ENCODE measurements at places on chromosomes 1 and 21.

DNA sequence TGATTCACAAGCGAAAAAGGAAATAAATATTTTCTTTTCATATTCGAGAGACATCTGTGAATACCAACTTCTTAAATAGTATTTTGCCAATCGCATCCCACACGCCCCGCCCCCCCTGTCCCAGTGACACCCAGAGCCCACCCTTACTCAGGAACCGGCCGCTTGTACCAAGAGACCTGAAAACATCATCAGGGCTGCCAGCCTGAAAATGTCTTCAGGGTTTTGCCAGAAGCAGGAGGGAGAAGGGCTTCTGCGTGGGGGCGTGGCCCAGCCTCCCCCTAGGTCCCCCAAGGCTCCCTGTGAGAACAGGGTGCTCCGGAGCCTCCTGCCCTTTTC is 126.4 kb downstream of the PRDM16 start:
- no peaks in the 10 kb centered on the region for H3K27me3 ChIP-seq
- H3K36me3 ChIP-seq: no peaks in the 10 kb centered on the region
- no peak overlapping the region for H3K27ac ChIP-seq
- no peak overlapping the region for H3K4me3 ChIP-seq
- DNase-seq: no peak
- H3K4me1 ChIP-seq: no peaks in the 10 kb centered on the region

DNA sequence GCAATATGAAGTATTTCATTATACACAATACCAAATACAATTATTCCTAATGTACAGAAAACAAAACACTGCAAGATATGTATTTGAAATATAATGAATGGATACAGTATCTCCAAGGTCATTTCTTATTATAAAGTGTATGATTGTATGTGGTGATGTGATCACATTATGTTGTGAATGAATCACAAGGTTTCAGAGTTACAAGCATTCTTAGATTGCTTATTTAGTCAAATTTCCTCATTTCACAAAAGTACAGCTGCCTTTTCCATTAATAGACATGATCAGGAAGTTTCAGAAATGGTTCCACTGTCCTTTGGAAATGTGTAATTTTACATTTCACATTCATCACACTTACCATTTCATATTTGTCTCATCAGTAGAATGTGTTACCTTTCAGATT is 28.3 kb upstream of the NEK7 start:
- H3K4me1 ChIP-seq: peaks cover 6% of the 10 kb centered on the region
- no peaks in the 10 kb centered on the region for H3K27me3 ChIP-seq
- H3K27ac ChIP-seq: no peak overlapping the region
- H3K36me3 ChIP-seq: no peaks in the 10 kb centered on the region
- no peak for DNase-seq

GRCh38 chr1:193471981-193472380 is 285.6 kb upstream of the B3GALT2 start:
- peaks cover 11% of the 10 kb centered on the region for H3K4me1 ChIP-seq
- no peaks in the 10 kb centered on the region for H3K36me3 ChIP-seq
- no peak for DNase-seq
- no peaks in the 10 kb centered on the region for H3K27me3 ChIP-seq
- H3K4me3 ChIP-seq: no peak overlapping the region

DNA sequence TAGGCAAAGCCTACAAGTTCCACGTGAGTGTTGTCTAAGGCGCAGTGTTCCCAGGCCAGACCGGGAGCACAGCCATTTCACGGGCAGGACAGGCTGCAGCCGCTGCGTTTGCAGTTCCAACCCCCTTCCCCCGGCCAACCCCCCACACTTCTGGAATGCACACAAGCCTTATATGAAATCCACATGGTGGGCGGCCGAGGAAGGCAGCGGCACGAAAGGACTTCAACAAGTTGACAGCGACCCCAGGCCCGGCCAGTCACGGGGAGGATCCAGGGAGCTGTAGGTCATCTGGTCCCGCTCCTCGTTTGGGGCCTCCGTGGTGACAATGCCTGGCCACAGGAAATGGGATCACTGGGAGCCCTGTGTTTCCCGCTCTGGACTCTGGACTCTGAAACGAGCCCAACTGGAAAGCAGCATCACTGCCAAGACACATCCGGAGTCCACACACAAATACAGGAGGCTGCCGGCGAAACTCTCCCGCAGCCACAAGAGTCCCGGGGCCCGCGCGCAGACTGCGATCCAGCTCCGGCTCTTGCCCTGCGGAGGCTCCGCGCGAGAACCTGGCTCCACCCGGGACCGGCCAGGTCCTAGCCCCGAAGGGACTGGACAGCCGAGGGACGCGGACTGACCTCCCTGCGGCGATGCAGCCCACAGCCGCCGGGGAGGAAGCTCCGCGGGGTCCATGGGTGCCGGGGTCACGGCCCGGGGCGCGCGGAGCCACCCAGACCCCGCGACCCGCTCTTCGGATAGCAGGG is 794 bp downstream of the NID1 start:
- H3K27me3 ChIP-seq: no peaks in the 10 kb centered on the region
- DNase-seq: peak; percentile 64
- H3K4me3 ChIP-seq: peak overlapping the region; percentile 84

- H3K27me3 ChIP-seq: no peaks in the 10 kb centered on the region
- H3K27ac ChIP-seq: no peak overlapping the region
- H3K36me3 ChIP-seq: peaks cover 48% of the 10 kb centered on the region
- no peak for DNase-seq
These were observed 19.0 kb downstream of the DNALI1 start for GRCh38 chr1:37575692-37576091.

GRCh38 chr1:116987256-116987555 is 14.4 kb upstream of the CD101 start:
- H3K4me3 ChIP-seq: no peak overlapping the region
- peaks cover 7% of the 10 kb centered on the region for H3K4me1 ChIP-seq
- H3K27me3 ChIP-seq: no peaks in the 10 kb centered on the region
- no peaks in the 10 kb centered on the region for H3K36me3 ChIP-seq
- DNase-seq: no peak
- no peak overlapping the region for H3K27ac ChIP-seq

DNA sequence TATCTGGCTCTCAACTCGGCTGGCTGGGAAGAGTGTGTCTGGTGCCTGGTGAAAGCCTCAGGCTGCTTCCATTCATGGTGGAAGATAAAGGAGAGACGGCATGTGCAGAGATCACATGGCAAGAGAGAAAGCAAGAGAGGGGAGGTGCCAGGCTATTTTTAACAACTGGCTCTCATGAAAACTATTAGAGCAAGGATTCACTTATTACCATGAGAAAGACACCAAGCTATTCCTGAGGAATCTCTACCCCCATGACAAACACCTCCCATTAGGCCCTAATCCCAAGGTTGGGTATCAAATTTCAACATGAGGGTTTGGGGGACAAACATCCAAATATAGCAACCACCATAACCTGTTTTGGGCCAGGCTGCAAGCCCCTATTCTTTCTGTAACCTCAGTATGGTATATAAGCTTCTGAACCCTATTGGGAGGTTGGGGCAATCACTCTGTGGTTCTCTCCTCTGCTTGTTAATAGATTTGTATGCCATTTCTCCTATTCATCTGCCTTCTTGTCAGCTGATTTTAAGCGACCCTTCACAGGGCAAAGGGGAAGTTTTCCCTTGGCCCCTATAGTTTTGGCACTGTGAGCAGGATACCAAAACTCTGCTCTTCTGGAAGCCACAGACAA is 179.0 kb upstream of the TNR start:
- no peak for DNase-seq
- no peaks in the 10 kb centered on the region for H3K36me3 ChIP-seq
- H3K27me3 ChIP-seq: no peaks in the 10 kb centered on the region

DNA sequence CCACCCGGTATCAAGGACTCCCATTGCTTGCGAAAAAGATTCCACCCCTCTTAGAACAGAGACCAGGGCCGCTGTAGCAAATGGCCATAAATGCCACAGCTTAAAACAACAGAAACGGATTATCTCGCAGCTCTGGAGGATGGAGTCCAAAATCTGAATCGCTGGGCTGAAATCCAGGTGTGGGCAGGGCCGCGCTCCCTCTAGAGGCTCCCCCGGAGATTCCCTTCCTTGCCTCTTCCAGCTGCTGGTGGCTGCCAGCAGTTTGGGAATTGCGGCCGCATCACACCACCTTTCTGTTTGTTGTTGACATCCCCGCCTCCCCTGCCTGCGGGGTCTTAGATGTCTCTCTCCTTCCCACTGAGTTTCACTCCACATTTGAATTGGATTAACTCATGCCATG is 15.6 kb downstream of the PDE9A start:
- peaks cover 22% of the 10 kb centered on the region for H3K4me1 ChIP-seq
- H3K36me3 ChIP-seq: no peaks in the 10 kb centered on the region
- no peak overlapping the region for H3K4me3 ChIP-seq
- H3K27me3 ChIP-seq: no peaks in the 10 kb centered on the region
- DNase-seq: no peak

- no peaks in the 10 kb centered on the region for H3K4me1 ChIP-seq
- no peaks in the 10 kb centered on the region for H3K36me3 ChIP-seq
- H3K27me3 ChIP-seq: no peaks in the 10 kb centered on the region
- H3K4me3 ChIP-seq: no peak overlapping the region
These were observed 69.4 kb downstream of the HIVEP3 start for GRCh38 chr1:41849211-41849759.

DNA sequence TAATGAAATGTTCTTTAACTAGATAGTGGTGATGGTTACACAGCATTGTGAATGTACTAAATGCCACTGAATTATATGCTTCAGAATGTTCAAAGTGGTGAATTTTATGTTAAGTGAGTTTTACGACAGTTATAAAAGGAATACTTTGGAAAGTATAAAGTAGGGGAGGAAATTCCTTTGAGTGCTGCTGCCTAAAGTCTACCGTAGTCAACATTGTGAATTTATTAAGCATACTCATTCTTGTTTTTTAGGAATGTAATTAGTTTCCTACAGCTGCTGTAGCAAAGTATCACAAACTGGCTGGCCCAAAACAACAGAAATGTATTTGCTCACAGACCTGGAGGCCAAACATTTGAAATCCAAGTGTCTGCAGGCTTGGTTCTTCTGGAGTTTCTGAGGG is 73.0 kb downstream of the SWT1 start:
- H3K4me3 ChIP-seq: no peak overlapping the region
- no peak overlapping the region for H3K27ac ChIP-seq
- no peaks in the 10 kb centered on the region for H3K27me3 ChIP-seq

GRCh38 chr1:227925582-227926198 is 22.0 kb downstream of the WNT9A start:
- H3K27ac ChIP-seq: no peak overlapping the region
- H3K27me3 ChIP-seq: no peaks in the 10 kb centered on the region
- no peak overlapping the region for H3K4me3 ChIP-seq
- H3K36me3 ChIP-seq: no peaks in the 10 kb centered on the region

DNA sequence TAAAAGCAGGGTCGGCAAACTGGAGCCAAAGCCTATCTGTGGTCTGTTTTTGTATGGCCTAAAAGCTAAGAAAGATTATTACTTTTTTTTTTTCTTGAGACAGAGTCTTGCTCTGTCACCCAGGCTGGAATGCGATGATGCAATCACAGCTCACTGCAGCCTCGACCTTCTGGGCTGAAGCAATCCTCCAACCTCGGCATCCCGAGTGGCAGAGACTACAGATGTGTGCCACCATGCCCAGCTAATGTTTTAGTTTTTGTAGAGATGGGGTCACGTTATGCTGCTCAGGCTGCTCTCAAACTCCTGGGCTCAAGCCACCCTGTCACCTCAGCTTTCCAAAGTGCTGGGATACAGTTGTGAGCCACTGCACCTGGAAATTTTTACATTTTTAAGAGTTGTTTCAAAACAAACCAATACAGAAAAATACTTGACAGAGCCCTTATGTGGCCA is 6.5 kb upstream of the GLRX2 start:
- H3K36me3 ChIP-seq: no peaks in the 10 kb centered on the region
- H3K27me3 ChIP-seq: no peaks in the 10 kb centered on the region
- no peak overlapping the region for H3K4me3 ChIP-seq
- H3K4me1 ChIP-seq: peaks cover 31% of the 10 kb centered on the region
- DNase-seq: no peak

- H3K4me3 ChIP-seq: no peak overlapping the region
- no peak overlapping the region for H3K27ac ChIP-seq
- no peaks in the 10 kb centered on the region for H3K36me3 ChIP-seq
- no peak for DNase-seq
These were observed 41.4 kb upstream of the TNR start for GRCh38 chr1:175784831-175785230.

DNA sequence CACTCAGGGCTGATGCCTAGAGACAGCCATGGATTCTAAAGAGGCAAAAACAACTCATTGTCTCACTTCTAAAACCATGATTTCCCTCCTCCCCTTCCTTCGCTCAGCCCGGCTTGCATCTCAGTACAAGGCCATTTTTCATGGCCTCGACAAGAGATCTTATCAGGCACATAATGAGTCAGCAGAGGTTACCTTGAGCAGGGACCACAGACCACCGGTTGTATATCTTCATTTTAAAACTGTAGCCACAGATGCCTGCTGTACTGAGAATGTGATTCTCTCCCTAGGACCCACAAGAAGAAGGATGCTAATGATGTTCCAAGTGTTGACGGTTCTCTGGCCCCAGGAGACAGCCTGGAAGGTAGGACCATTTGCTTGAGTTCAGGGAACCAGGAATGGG is 331.9 kb downstream of the AJAP1 start:
- H3K27ac ChIP-seq: no peak overlapping the region
- H3K36me3 ChIP-seq: no peaks in the 10 kb centered on the region
- no peak overlapping the region for H3K4me3 ChIP-seq
- DNase-seq: no peak
- no peaks in the 10 kb centered on the region for H3K27me3 ChIP-seq

DNA sequence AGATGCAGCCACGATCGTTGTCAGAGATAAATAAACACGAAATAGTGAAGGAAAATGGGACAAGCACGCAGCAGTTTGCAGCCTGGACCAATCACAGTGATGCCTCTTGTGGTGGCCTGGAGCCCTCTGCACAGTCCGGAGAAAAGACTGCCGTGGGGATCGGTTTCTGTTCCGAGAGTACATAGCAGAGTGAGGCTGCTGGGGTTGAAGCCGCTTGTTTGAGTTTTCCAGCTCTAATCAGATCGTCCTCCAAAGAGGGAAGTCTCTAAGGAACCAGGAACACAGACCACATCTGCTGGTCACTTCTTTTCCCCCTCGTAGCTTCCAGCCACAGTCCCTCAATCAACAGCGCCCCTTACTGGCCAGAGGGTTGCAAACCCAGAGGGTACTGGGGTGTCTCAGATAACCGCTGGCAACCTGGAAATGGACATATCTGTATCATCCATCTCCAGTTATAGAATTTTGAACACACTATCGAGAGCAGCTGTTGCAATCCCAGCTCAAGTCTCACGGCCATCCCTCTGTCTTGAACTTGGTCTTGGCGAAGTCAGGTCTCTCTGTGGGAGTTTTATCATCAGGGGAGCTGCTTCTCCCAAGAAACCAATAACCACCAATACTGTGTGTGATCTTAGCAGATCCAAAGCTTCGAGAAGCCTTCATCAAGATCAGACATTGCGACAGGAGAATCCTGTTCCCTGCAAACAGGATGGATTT is 57.4 kb downstream of the OLIG1 start:
- H3K27me3 ChIP-seq: peaks cover 2% of the 10 kb centered on the region
- H3K4me1 ChIP-seq: peaks cover 4% of the 10 kb centered on the region
- H3K36me3 ChIP-seq: no peaks in the 10 kb centered on the region

DNA sequence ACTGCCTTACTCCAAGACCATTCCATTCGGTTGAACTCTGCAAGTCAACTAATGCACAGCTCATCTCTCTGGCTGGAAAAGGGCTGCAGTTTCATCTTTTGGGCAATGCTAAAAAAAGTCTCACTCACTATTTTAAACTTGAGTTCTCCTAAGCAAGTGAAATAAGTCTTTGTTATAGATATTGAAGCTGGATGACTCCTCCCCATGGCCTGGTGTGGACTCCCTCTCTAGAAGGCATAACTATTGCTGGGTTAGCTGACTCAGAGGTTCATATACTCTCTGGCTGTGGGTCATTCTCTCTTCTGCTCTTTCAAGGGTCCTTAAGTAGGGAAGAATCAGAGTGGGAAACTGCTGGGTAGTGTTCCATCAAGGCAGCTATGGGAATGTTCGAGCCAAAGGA is 88.0 kb downstream of the XCL2 start:
- no peak for DNase-seq
- no peak overlapping the region for H3K27ac ChIP-seq
- H3K27me3 ChIP-seq: no peaks in the 10 kb centered on the region

Data from liver (tissue), 10 donors.